ENCODE measurements at places on chromosomes 11 and 22.

DNA sequence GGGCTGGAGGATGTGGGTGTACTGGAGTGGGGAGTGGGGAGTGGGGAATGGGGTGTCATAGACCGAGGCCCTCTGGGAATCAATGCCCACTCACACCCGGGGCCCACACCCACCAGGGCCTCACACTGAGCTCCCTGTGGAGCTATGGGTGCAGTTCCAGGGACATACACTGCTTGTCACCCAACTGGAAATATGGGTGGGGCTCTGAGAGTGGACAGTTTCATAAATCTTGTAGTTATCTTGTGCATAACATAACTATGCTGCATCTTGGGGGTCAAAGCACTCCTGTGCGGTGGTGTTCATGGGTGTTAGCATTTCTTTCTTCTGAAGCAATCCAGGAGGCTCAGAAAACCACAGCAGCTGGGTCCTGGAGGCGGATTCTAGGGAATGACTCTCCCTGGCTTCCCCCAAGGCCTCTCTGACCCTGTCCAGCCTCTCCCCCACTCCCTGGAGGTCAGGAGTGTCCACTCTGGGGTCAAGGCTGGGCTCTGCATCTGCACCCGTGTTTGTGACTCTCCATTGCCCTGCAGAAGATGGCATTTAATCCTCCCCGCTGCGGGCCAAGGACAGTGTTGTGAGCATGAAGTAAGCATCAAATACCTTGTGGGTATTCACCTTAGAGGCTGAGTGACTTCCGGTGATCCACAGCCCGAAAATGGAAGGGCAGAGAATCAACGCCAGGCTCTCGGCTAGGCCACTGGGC lies 172.5 kb downstream of the CTTN start:
- no peak for DNase-seq

- DNase-seq, result no peak
Measured at GRCh38 chr22:17884893-17885292, 110.6 kb upstream of the BID start.

- DNase-seq, result no peak
Measured at GRCh38 chr11:108751444-108751843, 86.6 kb downstream of the DDX10 start.

GRCh38 chr11:106077609-106078455 lies at the start of gene AASDHPPT:
AASDHPPT (plus strand) TSS chr11:106077662; CDS start chr11:106077711, 49 bp downstream.
- DNase-seq, result peak; percentile 43

DNA sequence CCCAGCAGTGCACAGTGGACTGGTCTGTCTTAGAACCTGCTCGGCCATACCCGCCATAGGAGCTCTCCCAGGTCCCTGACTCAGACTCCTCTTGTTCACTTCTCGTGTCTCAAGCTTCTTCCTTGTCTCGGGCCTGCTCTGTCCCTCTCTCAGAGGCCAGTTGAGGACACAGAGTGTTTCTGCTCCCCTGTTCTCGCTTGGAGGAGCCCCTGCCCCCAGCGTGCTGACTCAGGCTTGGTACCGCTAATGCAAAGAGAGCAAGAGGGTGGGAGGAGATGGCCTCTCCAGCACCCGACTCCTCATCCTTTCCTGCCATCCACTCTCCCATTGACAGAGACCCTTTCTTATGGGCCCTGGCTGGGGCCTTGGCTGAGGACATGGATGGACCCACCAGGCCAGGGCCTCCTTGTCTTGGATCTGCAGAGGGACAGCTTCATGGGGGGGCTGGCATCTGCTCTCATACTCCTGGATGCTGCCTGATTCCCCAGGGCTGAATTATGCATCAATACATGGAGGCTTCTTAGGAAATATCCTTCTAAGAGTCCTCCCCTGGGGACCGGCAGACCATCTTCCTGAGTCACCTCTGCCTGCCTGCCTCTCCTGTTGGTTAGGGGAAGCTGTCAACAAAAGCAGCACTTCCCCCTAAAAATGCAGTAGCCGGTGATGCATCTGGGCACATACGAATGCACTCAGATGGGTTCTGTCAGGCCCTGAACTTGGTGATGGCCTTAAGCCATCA lies 15.9 kb downstream of the TSPAN18 start:
- DNase-seq, result peak; percentile 81

DNA sequence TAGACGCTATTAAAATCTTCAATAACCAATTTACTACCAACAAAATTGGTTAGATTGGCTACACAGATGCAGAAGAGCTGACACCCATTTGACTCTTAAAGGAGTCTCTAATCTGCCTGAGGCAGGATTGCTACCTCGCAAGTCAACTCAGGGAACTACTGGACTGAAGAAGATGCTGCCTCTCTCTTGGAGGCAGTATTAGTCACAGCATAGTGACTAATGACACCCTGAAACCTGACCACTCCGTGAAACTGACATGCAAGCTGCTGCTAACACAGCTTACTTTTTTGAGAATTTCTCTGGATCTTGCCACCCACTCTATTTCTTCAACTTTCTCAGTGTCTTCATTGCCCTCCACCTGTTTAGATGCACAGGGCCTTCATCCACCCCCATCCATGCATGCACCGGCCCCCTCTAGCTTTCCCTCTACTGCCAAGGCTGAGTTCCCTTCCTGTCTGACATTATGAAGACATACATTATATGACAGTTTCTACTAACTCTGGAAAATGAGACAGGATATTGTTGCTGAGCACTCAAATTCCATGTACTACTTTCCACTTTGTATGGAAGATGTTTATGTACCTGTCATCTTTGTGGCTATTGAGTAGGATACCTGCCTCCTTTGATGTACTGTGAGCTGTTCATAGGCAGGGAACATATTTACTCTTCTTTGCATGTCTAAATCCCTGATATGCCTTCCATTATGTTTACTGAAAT lies 183.2 kb downstream of the MSANTD4 start:
- peak; percentile 58 for DNase-seq

DNA sequence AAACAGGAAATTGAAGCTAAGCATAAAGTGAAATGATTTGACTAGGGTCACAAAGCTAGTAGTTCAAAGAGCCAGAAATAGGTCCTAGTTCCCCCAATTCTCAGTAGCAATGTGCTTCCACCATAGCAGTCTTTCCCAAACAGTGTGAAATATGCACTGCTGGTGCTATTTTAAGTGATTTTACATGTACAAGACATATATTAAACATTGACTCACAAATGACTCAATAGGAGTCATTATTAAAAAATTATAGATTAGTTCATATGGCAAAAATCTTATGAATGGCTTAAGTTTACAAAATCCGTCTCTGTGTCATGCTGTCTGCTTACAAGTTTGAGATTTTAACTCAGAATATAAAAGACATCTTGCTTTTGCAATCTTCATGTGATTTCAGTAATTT lies 21.4 kb downstream of the KIF18A start:
- DNase-seq, result peak; percentile 90

DNA sequence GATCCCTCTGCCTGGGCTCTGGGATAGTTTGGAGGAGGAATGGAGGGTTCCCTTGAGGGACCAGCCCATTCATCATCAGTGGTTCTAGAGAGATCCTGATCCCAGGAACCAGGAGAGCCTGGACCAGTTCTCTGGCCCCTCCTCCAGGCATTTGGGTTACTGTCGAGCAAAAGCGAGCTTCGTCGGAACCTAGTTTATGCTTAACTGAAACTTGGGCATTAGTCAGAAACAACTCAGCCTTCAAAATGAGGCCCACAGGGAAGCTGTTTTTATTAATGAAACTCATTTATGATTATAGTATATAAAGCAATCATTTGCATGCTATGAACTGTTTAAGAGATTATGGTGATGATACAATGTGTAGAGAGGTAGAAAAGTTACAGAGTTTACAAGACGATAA lies 61.4 kb downstream of the LIF start:
- no peak for DNase-seq

DNA sequence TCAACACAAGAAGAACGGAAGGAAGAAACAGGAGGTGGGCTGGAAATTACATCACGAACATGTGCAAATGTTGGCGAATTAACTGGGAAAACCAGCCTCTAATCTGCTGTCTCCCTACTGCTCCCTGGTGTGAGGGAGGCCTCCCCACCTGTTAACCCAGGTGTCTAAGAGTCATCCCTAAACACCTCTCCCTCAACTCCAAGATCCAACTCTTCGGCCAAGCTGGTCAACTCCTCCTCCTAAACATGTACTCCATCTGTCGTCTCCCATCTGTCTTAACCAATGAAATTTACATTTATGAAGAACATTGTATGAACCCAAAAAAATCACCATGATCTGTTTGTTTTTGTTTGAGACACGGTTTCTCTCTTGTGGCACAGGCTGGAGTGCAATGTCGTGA lies 154.2 kb downstream of the LARGE1 start:
- no peak for DNase-seq

- peak; percentile 14 for DNase-seq
Measured at GRCh38 chr11:112459001-112459400, 198.3 kb upstream of the PLET1 start.

DNA sequence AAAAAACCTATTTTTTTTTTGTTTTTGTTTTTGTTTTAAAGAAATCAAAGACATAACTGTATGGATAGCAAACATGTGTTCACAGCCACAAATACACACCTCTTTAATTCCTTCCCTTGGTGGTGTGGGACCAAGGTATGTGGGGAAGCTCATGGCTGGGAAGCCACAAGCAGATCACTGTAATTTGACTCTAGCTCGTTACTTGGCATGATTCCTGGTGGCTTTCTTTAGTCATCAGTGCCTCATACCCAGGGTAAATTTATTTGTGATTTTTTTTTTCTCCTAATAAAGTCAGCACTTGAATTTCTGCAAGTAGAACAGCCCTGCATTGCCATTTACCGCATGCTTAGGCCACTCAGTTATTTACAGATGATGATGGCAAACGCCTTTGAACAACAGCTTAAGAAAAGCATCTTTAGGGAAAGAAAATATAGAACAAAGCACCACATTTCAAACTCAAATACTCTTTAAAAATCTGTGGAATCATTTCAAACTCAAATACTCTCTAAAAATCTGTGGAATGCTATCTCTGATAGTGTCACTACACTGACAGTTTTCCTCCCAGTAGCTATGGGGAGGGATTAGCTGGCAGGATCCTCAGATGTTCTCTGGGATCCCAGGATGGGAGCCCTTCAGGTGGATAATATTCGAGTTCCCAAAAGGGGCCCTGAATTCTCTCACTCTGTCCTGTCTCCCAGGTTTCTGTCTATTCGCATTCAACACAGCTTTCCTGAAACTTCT lies 687.2 kb downstream of the OPCML start:
- peak; percentile 97 for DNase-seq

GRCh38 chr11:14852571-14853177 lies 39.4 kb downstream of the CYP2R1 start:
- DNase-seq, result peak; percentile 4

GRCh38 chr11:46020084-46020599 lies 97.7 kb downstream of the LARGE2 start:
- DNase-seq, result no peak

GRCh38 chr22:44973829-44974228 lies 36.0 kb downstream of the PHF21B start:
- DNase-seq, result no peak

DNA sequence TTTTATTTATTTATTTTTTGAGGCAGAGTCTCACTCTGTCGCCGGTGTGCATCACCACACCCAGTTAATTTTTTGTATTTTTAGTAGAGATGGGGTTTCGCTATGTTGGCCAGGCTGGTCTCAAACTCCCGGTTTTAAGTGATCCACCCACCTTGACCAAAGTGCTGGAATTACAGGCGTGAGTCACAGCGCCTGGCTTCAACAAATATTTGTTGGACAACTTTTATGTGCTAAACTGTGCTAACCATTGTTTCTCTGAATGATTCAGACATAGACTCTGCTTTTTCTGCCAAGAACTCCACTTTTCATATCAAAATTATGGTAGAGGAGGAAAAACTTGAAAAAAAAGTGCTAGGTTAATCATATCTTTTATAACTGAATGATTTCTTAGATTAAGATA lies 36.3 kb downstream of the MMP7 start:
- DNase-seq, result peak; percentile 52

DNA sequence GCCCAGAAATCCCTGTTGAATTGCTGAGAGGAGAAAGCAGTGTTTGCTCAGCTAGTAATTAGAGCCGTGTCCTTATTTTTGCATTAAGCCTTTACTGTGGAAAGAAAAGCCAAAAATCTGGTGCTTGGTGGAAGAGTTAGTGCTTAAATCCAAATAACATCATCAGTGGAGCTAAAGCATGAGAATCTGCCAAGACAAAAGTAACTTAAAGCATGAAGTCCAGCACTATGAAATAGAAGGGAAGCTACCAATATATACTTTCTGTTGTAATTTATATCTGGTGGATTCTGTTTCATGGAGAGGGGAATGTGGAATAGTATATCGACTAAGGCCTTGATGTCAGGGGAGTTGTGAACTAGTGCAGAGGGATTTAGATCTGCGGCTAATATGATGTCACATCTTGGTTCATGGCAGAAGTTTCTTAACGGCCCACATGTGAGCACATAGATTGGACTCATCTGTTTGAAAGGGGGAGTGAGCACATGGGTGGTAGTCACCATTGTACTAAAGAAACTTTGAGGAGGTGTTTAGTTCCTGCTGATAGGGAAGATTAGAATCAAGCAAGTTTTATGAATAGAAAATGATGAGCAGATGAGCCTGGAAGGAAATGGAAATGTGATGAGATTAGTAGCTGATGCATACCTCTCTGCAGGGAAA lies 224.4 kb upstream of the MTNR1B start:
- DNase-seq, result peak; percentile 8

DNA sequence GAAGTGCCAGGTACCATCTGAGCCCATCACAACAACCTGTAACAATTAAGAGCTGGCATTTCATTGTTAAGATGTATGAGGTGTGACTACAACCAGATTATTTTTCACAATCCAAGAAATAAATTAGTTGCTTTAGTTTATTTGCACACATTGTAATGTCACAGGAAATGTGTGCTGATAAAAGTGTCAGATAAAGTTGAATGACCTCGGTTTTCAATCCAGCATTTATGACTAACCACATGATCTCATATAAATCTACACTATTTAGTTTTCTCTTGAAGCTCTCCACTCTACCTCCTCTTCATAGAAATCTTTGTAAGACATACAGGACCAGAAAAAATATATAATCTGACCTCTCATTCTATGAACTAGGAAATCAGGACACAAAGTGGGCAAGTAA lies 166.2 kb downstream of the PGR start:
- DNase-seq, result peak; percentile 3

DNA sequence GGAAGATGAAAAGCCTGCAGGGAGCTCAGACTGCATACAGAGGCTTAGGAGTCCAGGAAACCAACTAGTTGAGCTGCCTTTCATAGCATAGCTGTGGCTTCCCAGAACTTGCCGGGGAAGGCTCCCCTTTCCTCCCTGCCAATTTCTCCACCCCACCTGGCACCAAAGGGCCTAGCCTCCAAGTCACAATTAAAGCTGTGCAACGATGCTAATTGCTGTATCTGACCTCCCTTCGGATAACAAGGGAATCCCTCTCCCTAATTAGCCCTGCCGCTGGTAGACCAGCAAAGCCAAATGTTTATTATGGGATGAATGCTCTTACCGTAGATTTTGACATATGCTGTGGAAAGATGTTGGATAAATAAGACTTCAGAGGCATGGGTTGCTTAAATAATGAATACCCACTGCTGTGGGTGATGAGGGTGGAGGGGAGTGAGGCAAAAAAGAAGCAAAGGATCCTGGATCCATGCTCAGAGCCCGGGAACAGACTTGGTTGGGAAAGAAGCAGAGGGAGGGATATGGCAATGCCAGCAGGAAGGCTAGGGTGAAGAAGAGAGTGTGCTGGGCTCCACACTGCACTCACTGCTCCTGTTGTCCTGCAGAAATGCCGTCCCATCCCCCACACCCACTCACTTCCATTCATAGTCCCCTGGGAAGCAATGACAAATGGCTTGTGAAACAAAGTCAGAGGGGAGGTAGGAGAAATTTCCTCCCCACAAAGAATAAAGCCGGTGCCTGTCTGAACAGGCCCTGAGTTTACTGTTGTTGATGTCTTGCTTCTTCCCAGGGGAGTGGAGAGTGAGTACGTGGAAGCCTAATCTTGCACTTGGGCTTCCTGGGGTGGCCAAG lies 608.1 kb upstream of the CADM1 start:
- no peak for DNase-seq
